PC-9 (cell line): ENCODE measurements at places on chromosomes 16 and 17.

- peak; percentile 85 for DNase-seq
Observed at GRCh38 chr17:49995055-49995738, at the start of gene DLX3. TSS of gene DLX3 (minus strand) at chr17:49995224. CDS start at chr17:49994998, 226 bp downstream.

GRCh38 chr17:69043098-69043734 is 17.5 kb downstream of the ABCA9 start:
- DNase-seq: no peak

- DNase-seq: no peak
Observed at GRCh38 chr17:10105513-10106001, 92.8 kb downstream of the GAS7 start.

GRCh38 chr16:29996766-29997250 is 767 bp downstream of the INO80E start:
- DNase-seq: no peak

GRCh38 chr17:74430706-74431567 is 951 bp upstream of the GPRC5C start:
- peak; percentile 69 for DNase-seq

DNA sequence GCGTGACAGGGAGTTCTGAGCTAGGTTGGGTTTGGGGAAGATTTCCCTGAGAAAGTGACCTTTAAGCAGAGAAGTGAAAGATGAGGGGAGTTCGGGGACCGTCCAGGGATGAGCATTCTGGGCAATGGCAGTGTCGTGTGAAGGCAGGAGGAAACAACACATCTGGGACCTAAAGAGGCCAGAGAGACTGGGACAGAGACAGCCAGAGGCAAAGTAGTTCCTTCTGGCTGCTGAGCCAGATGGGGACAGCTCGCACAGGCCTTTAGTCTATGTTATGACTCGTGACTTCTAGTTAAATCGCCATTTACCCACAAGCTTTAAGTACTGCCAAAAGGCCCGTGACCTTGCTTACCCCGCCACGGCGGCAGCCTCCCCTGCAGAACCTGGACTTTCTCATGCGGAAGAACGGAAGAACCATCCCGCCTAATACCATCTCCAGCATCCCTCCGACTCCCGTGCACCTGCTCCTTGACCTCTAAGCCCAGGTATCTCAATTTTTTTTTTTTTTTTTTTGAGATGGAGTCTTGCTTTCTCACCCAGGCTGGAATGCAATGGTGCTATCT is 8.5 kb upstream of the MED11 start:
- no peak for DNase-seq

DNA sequence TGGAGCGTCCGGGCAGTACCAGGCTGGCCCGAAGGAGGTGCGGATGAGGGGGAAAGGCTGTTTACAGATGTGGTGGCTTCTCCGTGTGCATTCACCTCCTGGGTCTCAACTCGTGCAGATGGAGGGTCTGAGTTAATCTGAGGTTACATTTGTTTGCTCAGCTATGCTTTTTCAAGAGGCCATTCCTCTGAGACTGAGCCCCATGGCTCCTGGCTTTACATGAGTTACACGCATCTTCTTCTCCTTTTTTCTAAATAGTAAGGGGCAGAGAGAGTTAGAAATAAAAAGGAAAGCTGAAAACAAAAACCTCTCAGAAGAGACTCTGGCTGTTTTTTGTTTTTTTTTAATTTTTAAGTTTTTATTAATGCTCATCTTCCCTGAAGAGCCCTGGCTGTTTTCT is 29.0 kb downstream of the IRF8 start:
- DNase-seq: no peak

- DNase-seq: peak; percentile 74
Observed at GRCh38 chr16:85173981-85174751, 61.9 kb upstream of the CIBAR2 start.

- no peak for DNase-seq
Observed at GRCh38 chr17:63240106-63240505, 206.0 kb downstream of the CYB561 start.

DNA sequence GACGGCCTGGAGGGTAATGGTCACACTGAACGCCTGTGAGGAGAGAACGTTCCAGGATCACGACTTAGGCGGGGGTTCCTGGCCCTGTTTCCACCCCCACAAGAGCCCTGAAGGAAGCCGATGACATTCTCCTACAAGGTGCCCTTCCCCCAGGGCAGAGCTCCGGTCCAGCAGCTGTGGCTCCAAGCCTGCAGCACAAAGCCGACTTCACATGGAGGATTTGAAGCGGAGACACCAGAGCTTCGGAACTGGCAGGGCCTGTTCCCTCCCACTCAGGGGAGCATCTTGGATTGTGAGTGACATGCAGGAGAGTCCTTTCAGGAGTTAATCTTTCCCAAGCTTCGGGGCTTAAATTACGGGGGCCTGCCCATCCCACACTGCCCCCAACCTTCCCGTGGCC is 5.0 kb downstream of the FADS6 start:
- no peak for DNase-seq

DNA sequence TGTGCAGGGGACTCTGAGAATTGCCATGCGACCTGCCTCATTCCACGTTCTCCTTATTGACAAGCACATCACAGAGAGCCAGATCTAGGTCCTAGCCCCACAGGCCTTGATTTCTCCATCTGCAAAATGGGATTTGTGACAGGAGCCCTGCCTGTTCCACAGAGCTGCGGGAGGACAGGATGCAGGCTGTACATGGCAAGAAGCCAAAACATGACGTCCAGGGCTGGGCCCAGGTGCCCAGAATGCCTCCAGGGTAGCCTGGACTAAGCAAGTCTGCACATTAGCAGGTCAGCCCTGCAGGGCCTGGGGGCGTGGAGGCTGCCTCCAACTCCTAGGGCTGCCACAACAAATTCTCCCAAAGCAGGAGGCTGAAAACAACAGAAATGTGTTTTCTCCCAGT is 235.7 kb upstream of the SDK2 start:
- no peak for DNase-seq

DNA sequence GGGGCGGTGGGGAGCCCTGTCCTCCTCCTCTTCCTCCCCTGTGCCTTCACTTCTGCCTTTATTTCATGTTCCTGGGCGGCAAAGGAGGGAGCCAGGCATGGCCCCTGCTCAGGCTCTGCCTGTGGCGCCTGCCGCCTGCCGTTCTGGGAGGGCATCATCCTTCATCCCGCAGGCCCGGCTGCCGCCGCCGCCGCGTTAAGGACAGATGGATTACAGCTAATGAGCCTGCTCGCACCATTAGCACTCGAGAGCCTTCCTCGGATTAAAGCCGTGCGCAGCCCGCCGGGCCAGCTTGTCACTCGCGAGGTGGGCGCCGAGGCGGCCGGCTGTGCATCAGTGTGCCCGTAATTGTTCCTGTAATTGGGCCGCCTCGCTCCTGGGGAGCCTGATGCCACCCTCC is 127.7 kb upstream of the GSE1 start:
- DNase-seq: no peak

GRCh38 chr16:10138881-10139280 is 43.3 kb downstream of the GRIN2A start:
- DNase-seq: no peak

GRCh38 chr17:9291912-9292560 is 270.7 kb downstream of the NTN1 start:
- peak; percentile 29 for DNase-seq

GRCh38 chr16:13480801-13481200 is 439.2 kb upstream of the ERCC4 start:
- peak; percentile 24 for DNase-seq

- no peak for DNase-seq
Observed at GRCh38 chr17:56890390-56890789, 23.5 kb downstream of the TRIM25 start.

GRCh38 chr17:5416901-5417300 is 2.6 kb downstream of the NUP88 start:
- DNase-seq: peak; percentile 71

GRCh38 chr16:8866118-8866883 is 2.5 kb downstream of the CARHSP1 start:
- DNase-seq: no peak

DNA sequence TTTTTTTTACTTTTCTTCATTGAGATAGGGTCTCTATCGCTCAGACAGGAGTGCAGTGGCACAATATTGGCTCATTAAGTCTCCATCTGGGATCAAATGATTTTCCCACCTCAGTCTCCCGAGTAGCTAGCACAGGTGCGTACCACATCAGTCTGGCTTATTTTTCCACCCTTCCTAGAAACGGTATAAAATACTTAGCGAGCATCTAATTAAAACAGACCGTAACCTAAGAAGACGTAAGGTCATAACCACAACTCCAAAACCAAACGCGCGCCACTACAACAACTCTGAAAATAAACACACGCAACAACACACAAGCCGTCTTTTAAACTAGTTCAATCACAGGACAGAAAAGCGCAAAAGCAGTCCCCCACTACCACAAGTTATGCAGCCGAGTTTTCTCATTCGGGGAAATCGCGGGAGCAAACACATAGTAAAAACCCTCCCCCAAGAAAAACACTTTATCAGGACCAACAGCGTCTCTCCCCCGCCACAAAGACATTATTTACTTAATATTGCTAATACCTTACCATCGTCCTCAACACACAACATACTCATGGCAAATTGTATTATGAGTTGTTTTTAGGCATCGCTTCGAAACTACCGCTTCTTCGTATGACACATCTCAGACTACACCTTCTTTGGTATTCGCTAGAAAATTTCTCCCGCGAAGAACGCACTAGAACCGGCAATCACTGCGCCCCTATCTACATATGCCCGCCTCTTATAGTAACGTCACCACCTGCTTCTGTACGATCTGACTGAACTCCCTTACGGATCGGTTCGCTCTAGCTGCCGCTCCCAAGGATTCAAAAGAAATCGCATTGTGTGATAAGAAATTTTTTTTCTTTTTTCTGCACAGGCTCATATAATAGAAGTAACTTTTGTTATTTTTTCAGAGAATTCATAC is 32.8 kb downstream of the TEX14 start:
- DNase-seq: peak; percentile 99

DNA sequence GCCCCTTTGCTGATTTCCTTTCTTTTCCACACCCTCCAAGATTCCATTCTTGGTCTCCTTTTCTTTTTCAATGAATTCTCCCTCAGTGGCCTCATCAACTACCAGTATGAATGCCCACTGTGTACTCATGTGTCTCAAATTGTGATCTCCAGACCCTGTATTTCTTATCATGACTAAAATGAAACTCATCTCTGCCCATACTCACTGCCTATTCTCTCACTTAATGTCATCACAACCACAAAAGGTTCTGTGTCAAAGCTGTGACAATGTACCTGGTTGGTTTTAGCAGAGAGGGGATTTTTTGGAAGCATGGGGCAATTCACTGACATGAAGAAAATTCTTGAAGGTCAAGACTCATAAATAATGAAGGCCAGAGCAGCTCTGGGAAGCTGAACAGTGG is 11.5 kb upstream of the TBX4 start:
- DNase-seq: no peak

GRCh38 chr16:85555719-85556455 is 57.2 kb upstream of the GSE1 start:
- DNase-seq: no peak

DNA sequence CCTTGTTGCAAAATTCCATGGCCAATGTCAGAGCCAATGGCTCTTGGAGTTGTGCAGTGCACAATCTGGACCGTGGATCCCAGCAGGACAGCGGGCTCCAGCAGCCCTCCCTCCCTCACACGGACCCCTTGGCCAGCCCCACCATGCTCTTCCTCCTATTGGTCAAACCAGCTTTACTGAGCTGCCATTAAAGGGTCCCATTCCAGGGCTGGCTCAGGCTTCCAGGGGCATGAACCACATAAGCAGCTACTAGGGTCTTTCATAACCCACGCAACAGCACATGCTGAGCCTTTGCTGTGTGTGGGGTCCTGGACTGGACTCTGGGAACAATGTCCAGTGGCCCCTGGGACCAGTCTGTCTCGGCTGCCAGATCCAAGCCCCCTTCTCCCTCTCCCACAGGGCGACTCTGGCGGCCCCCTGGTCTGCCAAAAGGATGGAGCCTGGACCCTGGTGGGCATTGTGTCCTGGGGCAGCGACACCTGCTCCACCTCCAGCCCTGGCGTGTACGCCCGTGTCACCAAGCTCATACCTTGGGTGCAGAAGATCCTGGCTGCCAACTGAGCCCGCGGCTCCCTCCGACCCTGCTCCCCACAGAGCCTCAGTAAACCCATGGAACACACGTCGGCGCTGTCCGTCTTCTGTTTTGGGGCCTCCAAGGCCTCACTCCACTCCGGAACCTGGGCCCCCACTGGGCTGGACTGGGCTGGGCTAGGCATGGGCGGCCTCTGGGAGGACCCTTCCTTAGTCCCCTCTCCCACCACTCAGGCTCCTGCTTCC is 5.7 kb downstream of the CTRB1 start:
- DNase-seq: peak; percentile 25

DNA sequence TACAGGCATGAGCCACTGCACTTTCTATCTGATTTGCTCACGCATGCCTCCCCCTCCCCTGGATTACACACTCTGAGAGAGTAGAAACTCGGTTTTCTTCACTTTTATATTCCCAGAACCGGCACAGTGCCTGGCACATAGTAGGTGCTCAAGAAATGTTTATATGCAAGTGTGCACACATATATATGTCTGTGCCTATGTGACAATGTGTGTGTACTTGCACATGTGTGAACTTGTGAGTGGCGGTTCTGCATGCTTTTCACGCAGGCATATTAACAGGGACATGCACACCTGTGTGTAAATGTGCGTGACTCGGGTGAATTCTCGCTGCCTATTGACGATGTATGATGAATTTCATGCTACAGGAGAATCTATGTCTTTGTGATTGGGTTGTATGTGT is 22.1 kb upstream of the IL21R start:
- no peak for DNase-seq

GRCh38 chr17:37702598-37702997 is 42.3 kb downstream of the HNF1B start:
- DNase-seq: peak; percentile 42

DNA sequence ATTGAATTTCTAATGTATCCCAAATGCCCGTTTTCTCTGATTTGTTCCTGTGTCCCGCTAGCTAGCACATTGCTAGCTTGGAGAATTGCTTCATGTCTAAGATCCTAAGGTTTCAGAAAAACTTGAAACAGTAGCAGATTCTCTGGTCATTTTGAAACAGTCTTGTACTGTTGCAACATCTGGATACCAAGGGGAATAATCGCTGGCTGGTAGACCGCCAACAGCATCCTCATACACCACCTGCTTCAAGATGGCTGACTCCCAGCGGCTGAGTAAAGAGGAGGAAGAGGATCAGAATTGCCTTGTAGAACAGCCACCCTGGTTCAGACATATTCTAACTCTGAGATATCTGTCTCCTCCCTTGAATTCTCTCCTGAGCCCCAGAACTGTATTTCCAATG is 226.7 kb upstream of the ELAC2 start:
- no peak for DNase-seq
